ENCODE measurements at places on chromosomes 4 and X.
A peak's percentile ranks its signal among the peaks of the same experiment; 100 is the strongest.

DNA sequence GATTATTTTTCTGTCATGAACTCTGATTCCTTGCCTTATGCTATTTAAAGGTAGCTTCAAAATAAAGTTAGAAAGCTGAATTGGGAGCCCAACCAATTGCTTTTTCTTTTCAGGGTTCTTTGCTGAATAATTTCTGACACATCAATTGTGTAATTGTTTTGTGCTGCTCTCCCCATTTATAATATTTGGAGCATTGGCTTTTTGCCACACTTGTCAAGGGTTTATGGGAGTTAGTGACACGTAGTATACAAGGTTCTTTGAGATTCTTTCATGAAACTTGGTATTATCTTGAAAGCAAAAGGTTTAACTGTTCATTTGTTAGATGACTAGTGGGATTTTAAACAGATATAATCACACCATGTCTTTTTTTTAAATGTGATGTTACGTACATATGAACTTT, 80.9 kb downstream of the POLA1 start:
- no peak for DNase-seq

DNA sequence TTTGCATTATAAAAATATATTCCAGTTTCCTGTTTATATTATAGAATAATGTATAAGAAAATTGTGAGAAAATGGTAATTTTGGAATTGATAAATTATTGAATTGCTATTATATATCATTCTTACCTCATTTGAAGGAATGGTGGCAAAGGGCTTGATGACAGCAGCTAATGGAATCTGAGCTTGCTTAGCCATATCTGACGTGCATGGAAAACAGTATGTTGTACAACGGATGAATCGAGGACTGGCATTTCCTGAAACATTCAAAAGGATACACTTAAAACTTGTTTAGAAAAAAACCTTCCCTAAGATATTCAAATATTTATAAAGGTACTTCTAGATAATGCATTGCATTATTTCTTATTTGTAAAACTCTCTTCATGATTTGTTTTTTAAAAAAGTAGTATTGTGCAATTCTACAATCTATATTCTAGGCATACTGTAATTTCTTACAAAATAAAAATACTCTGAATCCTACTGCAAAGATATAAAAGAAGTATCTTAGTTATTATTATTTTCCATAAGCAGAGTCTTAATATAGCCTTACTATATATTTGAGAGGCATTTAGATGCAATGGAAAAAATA, 38.3 kb downstream of the SEC24D start:
- peak; percentile 43 for DNase-seq

DNA sequence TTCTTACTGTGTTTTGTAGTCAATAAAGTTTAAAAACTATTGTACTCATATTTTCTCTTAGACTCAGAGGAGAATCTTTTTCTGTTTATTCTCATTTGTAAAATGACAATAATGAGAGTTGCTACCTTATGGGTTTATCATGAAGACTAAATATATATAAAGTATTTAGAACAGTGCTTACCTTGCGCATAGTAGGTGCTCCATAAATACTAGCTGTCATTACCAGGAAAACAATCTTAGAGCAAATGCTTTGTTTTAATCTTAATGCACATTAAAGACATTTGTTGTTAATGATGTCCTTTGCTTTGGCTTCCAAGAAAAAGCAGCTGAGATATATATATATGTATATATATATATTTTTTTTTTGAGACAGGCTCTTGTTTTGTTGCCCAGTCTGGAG, 44.9 kb downstream of the FIP1L1 start:
- DNase-seq: no peak

GRCh38 chr4:7435471-7436061, 836 bp upstream of the PSAPL1 start:
- DNase-seq: no peak

- DNase-seq: no peak
Observed at GRCh38 chr4:8533274-8533865, 46.8 kb upstream of the GPR78 start.

DNA sequence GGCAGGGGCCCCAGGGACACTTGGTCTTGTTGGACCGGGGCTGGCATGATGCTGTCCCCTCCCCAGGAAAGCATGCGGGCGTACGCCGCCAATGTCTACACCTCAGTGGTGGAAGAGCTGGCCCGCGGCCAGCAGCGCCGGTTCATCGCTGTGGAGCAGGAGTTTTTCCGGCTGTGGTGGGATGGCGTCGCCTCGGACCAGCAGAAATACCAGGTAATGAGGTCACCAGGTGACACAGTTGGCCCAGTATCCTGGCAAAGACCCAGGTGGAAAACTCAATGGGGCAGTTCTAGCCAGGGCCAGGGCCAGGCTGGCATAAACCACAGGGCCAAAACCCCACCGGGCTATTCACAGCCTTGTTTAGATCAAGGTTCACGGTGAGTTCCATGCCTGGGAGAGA, 1.5 kb downstream of the MAN2B2 start:
- DNase-seq: no peak

DNA sequence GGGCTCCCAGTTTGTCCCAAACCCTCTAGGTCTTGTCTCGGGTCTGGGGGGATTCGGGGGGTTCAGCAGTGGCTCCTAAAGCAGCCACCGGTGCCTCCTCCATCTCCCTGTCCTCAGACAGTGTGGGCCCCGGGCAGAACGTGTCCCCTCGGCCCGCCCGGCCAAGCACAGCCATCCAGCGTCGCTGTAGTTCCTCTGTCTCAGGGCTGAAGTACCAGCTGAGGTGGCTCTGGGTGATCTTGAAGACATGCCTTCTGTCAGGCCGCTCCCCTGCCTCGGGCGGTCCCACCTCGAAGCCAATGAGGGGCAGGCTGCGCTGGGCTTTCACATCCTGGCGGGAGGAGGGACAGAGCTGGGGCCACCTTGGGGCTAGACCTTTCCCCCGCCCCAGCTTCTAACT, 5.9 kb downstream of the TSR2 start:
- DNase-seq: no peak

GRCh38 chrX:136689436-136689835, 41.5 kb downstream of the CD40LG start:
- DNase-seq: peak; percentile 9

DNA sequence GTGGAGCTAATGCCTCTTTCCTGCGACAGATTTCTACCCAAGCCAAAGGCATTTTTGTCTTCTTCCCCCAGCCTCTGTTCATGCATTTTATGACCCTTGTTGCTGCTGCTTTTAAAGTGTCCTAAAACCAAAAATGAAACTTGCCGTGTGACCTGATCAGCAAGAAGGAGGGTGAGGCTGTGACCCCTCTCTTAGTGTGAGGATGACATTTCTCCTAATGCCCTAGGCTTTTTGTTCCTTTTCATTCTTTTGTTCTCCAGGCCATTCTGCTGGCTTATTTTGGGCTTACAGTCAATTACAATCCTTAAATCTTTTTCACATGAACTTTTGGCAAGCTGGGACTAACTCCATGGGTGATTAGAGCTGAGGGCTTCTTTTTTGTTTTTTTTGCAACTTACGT, 34.4 kb downstream of the PTTG2 start:
- DNase-seq: no peak

DNA sequence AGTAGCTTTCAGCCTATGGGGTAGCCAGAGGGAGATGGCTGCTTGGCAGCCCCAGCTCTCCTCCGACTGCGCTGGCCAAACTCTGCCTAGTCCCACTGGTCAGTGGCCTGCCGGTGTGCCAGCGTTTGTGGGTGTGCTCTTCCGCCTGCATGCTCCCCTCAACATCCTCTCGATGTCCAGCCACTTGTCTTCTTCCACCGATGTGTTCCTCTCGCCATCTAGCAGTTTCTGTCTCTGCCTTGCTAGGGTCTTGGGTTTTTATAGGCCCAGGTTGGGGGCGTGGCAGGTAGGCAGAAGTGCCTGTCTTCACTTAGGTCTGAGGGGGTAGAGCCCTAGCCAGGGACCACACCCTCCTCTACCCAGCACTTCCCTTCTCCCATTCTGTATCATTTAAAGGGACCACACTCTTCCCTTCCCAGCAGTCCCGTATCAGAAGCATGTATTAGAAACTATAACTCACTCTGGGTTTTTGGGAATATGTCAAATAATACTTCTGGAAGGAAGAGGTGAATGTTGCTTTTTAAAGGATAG, 124.4 kb downstream of the KDM6A start:
- no peak for DNase-seq

GRCh38 chr4:31190671-31191070, 470.5 kb downstream of the PCDH7 start:
- no peak for DNase-seq

DNA sequence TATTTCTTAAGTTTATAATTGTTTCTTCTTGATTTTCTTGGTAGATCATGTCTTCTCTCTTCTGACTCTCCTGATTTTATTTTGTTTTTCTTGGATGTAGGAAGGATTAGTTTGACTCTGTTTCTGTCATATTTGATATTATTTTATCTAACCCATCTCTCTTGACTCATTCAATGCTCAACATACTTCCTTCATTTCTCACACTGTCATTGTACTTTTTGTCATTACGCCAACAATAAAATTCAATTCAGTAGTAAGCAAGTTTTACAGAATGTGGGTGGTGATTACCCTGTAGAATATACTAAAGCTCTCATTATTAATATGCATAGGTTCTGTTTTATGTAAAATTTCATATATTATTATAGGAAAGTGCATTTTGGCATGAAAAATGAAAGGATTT, 1303.0 kb upstream of the AGA start:
- DNase-seq: no peak

- DNase-seq: no peak
Observed at GRCh38 chrX:136041254-136041812, 56.1 kb downstream of the SLC9A6 start.

DNA sequence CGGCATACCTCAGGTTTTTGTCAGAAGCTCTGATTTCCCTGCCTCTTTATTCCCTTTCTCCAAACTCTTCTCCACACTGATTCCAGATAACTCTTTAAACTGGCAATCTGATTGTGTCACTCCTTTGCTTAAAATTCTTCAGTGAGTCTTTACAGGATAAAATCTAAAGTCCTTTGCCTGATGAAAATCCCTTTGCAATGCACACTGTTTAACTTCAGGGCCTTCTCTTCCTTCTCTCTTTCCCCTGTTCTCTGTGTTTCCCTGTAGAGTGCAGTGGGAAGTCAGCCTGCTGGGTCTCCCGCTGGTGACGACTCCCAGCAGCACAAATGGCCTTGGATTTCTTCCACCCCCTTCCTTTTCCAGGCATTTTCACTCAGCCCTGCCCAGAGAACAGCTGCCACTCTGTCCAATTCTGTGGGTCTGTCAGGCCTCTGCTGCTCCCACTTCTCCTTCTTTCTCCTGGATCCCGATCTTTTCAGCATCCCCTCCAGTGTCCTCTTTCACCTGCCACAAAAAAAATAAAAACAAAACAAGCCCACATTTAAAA, 189.9 kb upstream of the NWD2 start:
- no peak for DNase-seq

DNA sequence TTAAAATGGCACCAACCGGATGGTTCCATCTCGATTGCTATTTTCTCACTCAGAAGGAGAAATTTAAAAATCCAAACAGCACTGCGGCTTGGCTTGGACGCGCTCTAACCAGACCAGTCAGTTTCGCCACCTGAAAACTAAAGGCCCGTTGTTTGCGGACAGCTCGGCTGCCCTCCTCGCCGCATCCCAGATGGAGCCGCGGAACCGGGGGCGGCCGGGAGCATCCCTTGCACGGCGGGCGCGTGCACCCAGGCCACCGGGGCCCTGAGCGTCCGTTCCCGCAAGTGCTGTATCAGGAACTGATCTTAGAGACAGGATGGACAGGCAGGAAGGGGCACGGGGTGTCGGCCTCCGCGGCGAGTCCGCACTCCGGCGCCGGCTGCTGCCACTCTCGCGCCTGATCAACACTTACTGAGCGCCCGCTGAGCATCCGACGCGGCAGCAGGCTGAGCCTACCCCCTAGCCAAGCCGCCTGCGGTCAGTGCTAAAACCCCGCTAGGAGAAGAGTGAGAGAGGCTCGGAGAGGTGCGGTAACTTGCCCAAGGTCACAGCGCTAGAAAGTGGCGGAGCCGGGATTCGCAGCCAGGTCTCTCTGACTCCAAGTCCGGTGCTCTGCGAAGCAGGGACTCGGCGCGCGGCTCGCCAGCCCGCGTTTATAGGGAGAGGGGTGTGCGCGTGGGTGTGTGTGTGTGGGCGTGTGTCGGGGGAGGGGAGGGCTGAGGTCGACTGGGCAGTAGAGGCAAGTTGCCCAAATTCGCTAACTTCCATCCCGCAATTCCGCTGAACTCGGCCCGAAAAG, at the start of gene CITED1:
CITED1 (minus strand) TSS at position 629 of the 799 bp plus-strand sequence. CDS start 3,045 bp downstream, outside the sequence.
- no peak for DNase-seq

GRCh38 chrX:71282514-71283402, 677 bp upstream of the NONO start:
- DNase-seq: no peak

GRCh38 chrX:64580035-64580434, 184.8 kb upstream of the MTMR8 start:
- DNase-seq: no peak

DNA sequence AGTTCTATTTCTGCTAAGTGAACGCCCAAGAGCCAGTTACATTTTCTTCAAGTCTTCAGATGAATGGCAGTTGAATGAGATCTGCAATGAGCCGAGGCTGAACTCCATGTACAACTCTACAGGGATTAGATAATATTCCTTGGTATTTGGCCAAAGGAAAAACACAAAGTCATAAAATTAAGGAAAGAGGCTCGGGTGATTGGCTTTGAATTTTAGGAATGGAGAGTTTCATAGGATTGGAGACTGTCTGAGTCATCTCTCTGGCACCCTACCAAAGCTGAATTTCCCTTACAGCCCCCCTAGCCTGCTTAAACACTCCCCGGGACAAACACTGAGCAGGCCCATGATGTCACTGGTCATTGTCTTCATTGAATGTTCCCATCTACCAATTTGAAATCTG, 188.0 kb upstream of the C1QTNF7 start:
- peak; percentile 70 for DNase-seq

DNA sequence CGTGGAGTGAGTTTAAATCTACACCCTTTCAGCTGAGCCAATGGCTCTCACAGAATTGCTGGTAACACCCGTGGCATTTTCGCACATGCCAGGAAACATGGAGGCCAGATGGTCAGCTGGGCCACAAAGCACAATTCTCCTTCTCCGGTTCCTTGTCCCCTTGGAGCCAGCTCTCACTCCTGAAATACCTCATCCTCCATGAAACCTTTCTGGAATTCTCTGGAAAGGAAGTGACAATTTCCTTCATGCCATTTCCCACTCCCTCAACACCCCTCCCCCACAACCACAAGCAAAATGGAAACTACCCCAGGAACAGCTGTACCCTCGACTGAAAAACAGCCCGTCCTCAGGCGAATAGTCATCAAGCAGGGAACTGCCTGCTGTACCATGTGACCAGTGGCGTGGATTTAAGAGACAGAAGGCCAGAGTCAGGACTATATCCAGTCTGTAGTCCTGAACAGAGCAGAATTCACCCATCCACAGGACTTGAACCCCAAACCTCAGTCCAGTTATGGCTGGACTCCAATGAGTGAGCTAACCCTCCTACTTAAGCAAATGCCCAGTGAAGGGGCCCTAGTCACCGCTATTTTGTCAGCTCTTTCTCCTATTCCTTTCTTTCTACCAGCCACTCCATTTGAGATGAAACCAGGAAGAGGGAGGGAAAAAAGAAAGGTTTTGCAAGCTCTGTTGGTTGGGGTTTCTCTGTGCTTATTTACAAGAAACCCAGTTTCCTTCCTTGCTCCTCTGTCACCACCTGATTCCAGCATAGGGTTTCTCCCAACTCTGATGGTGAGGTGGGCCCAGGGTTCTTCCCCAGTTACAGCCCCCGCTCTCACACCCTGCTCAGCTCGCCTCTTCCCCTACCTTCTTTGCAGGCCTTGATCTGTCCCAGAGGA, 24.5 kb downstream of the ELF4 start:
- peak; percentile 58 for DNase-seq
